ENCODE measurements at places on chromosomes 13 and 19.

DNA sequence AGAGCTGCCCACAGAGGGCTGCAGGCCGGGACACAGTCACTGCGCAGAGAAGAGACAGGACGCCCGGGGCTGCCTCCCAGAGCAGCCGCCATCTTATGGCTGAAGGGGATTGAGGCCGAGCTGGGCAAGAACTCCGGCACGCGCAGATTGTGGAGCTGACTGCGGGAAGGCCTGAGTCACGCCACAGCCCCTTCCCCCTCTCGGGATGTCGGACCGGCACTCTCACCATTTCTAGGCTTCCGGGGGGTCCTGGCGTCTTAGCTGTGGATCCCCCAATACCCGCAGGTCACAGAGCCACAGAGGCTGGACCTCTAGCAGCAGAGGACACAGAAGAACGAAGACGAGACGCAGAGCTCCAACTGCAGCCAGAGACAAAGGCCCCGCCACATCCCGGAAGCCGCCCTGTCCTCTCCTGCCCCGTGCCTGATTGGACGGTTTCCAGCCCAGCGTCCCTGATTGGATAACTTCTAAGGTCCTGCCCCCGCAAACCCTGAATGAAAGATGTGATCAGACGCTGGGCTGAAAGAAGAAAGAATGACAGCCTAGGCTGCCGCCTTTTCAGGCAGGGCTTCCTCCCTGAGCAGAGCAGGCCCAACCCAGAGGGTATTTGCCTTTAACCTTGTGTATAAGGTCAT is at the start of gene ZNF43:
Gene ZNF43, minus strand, starts transcription at position 373 of the 635 bp plus-strand sequence. Its CDS starts 144 bp downstream, at position 229.
- DNase-seq: no peak

- DNase-seq: no peak
Observed at GRCh38 chr19:373391-374182, 29.0 kb upstream of the MIER2 start.

GRCh38 chr13:105597573-105597972 is 937.9 kb downstream of the EFNB2 start:
- no peak for DNase-seq

GRCh38 chr19:10842788-10843187 is 5.4 kb upstream of the C19orf38 start:
- DNase-seq: no peak

DNA sequence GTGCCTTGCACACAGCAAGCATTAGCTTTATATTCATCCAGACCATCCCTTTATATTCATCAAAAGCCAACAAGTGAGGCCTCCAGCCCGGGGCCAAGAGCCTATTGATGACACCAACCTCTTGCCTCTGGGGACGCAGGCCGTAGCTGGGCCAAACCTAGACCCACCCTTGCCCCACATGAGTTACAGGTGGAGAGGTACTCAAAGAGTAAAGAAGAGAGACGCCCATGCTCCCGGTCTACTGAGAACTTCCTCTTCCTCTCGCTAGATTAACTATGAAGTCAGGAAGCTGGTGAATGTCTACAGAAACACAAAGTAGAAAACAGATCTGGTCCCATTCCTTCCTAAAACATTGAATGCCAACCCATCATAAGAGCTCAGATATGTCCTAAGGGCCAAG is 3.8 kb upstream of the MLNR start:
- DNase-seq: no peak

- no peak for DNase-seq
Observed at GRCh38 chr19:28961772-28962500, 251.0 kb downstream of the UQCRFS1 start.

- no peak for DNase-seq
Observed at GRCh38 chr19:7326105-7326877, 22.4 kb upstream of the ARHGEF18 start.

DNA sequence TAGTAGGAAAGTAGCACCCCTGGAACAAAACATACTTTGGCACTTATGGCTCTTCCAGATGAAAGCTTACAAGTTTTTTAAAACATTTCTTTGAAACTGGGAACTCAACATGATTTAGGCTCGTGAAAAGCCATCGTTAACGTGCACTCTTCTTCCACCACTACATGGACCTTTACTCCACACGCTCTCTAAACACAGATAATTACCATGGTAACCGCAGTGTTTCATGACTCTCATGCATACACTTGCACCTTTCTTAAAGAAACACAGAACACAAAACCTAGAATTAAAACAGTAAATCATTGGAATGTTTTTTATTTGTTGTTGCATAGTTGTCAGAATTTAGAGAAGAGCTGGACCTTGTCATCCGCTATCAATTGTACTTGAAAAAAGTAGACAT is 154.3 kb downstream of the FGF9 start:
- no peak for DNase-seq

GRCh38 chr19:43784981-43785808 is 4.4 kb upstream of the KCNN4 start:
- DNase-seq: peak; percentile 59

- DNase-seq: no peak
Observed at GRCh38 chr13:79417741-79418140, 11.7 kb upstream of the RBM26 start.

GRCh38 chr19:50717891-50718254 is 1.7 kb downstream of the SHANK1 start:
- no peak for DNase-seq

GRCh38 chr13:51881296-51881695 is 19.5 kb downstream of the CCDC70 start:
- no peak for DNase-seq

DNA sequence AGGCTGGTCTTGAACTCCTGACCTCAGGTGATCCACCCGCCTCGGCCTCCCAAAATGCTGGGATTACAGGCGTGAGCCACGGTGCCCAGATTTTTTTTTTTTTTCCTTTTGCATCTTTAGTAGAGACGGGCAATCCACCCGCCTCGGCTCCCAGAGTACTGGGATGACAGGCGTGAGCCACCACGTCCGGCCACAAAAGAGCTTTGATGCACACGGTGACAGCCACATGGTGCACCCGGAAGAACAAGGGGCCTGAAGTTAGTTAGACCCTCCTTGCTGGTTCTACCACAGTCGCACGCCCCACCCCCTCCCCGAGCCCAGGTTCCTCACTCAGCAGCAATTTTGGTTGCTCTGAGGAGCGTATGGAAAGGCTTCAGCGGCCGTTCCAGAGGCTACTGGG is 54.2 kb upstream of the USE1 start:
- no peak for DNase-seq

DNA sequence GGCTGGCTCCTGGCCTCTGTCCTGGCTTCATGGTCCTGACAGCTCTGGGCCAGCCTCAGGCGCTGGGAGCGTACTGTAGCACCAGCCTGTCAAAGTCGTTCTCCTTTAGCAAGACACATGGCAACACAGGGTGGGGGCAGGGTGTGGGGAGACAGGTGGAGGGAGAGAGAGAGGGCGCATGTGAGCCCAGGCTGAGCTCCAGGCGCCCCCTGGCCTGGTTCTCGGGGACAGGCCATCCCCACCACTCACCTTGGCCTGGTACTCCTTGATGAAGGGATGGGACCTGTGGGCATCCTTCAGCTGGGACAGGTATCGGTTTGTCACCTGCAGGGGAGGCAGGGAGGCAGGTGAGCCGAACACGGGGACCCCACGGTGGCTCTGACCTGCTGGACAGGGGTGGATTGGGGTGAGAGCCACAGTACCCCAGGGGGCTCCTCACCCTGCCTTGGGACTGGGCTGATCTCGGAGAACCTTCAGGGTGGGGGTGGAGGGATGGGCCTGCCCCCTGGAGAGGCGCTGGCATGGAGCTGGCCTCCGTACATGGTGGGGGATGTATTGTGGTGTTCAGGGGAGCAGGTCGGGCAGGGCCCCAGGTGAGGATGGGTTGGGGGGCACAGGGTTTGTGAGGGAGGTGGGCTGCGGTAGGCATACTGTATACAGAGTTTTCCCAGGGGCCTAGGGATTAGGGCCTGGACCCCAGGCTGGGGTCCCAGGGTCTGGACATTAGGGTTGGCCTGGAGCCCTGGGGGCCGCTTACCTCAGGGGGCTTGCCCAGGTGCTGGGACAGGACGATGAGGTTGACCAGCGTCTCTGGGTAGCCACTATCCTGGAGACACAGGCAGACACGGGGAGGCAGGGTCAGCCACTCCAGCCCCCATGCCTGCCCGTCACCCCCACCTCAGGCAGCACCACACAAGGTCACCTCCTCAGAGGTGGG is 3.9 kb upstream of the CERS1 start:
- no peak for DNase-seq

DNA sequence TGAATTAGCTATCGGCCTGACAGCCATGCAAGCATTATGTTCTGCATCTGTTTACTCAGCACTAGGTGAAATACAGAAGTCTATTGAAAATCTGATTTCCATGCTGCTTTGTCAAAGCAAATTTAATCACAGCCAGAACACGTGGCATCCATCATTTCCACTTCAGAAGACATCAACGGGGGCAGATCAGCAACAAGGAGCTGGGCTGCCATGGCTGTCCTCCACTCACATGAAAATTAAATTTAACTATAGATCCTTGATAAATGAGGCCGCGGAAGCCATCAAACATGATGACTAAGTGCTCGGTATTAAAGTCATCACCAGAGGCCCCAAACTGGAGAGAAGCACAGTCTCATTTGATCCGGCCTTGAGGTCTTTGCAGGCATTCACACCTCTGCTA is 443.5 kb downstream of the HS6ST3 start:
- DNase-seq: no peak

GRCh38 chr19:52658595-52658994 is 20.4 kb upstream of the ZNF83 start:
- no peak for DNase-seq

DNA sequence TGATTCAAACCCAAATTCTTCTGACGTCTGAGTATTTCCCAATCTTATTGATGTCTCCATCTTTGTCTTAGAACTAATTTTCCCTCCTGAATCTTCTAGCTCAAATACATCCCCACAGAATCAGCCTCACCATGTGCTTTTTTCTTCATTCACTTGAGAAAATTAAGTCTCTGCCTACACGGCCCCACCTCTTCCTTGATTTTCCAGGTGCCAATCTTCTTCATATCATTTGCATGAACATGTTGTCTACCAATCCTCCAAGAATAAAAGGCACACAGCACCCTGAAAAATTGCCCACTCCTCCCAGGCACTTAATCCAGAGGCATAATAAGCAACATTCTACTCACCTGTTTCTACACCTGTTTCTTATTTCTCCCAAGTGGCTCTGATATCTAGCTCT is 408.1 kb upstream of the NBEA start:
- DNase-seq: no peak

DNA sequence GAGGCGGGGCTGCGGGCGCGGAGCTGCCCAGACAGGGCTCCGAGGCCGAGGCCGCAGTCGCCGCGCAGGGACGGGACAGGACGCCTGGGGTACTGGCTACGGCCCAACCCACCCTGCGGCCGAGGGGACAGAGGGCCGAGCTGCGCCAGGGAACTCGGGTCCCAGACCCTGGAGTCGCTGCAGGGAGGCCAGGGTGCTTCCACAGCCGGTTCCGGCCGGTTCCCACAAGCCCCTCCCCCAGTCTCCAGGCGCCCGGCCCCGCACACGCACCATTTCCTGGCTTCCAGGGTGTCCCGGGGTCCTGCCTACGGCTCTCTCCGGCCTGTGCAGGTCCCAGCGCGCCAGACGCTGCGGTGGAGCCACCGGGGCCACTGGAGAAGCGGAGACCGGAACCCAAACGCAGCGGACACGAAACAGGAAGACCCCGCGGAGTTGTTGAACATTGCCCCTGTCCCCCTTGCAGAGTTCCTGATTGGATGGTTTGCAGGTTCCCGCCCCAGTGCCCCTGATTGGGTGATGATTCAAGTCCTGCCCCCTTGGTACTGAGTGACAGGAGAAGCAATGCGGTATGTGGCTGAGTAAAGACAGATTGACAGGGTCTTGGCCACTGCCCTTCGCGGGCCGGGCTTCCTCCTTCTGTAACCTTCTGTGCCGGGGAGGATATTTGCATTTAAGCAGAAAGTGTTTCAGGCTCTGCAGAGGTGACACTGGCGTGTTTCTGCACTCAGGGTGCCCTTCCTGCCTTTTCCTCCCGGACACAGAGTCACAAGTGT is at the start of gene ZNF564:
Gene ZNF564, minus strand, starts transcription at position 423 of the 773 bp plus-strand sequence. Its CDS starts 150 bp downstream, at position 273.
- DNase-seq: peak; percentile 94

DNA sequence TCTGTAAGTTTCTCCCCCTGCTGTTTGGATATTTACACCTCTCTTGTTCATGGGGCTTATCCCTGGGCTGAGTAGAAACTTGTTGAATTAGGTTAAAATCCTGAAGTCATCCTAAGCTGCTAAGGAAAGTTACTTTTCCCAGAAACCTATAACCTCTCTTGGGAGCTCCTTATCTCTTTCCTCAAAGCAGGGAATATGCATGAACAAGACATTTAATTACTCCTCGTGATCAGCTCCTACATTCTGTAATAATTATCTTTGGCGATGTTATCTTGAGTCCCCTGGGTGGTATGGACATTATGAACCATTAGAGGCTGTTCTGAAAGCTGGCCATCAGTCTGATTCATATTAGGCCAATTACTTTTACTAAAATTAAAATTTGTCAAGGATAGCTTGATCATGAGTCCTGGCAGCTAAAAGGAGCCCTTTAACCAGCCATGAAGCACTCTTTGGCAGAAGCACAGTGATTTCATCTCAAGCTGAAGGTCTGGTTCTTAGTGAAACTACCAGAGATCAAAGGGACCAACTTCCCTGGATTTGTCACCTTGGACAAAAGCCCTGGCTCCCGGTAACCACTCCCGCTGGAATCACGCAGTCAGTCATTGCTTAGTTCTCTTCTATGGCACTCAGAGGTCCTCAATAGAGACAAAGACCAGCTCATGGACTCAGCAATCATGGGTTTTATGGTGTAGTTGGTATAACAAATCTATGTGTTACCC is 811.8 kb downstream of the UQCRFS1 start:
- DNase-seq: no peak

GRCh38 chr13:114097212-114097892 is 35.1 kb downstream of the RASA3 start:
- DNase-seq: no peak

DNA sequence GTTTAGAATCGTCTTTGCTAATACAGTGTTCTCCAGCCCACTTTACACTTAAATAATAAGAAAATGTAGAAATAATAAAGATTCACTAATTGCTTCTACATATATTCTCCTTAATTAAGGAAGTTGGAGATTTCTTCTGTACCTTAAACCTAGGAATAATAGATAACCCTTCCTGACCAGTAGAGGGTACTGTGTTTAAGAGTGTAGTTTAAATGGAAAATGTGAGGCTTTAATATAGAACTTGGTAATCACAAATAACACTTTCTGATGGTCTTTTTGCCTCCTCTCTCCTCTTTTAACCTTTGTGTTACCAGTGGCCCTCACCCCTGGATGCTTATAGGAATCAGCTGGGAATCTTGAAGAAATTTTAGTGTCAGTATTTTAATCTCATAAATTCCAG is 20.7 kb downstream of the POMP start:
- DNase-seq: no peak

All from NCI-H2227 treated with DMSO at 0.1 percent for 48 hours (cell line).